ENCODE measurements at places on chromosomes 11 and 22.
A peak's percentile ranks its signal among the peaks of the same experiment; 100 is the strongest.

DNA sequence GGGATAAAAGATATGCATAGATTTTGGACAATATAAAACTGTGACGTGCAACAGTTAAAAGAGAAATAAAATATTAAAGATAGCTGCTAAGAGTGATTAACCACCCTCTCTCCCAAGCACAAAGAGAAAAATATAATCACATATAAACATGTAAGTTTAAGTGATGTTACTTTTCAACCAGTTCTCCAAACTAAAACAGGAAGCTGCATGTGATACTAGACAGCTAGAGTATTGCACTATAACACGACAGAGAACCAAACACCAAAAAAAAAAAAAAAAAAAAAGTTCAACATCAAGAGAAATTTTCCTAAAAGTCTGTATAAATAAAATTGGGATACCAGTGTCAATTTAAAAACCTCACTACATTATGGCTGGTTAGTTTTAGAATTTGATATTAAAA is 79.1 kb downstream of the PICALM start:
- no peak for DNase-seq

- DNase-seq, result no peak
Observed at GRCh38 chr11:65329944-65330403, 3.7 kb upstream of the DPF2 start.

- no peak for DNase-seq
Observed at GRCh38 chr22:46153930-46154329, 3.6 kb downstream of the PPARA start.

GRCh38 chr11:68509066-68509465 is 48.5 kb downstream of the PPP6R3 start:
- no peak for DNase-seq

DNA sequence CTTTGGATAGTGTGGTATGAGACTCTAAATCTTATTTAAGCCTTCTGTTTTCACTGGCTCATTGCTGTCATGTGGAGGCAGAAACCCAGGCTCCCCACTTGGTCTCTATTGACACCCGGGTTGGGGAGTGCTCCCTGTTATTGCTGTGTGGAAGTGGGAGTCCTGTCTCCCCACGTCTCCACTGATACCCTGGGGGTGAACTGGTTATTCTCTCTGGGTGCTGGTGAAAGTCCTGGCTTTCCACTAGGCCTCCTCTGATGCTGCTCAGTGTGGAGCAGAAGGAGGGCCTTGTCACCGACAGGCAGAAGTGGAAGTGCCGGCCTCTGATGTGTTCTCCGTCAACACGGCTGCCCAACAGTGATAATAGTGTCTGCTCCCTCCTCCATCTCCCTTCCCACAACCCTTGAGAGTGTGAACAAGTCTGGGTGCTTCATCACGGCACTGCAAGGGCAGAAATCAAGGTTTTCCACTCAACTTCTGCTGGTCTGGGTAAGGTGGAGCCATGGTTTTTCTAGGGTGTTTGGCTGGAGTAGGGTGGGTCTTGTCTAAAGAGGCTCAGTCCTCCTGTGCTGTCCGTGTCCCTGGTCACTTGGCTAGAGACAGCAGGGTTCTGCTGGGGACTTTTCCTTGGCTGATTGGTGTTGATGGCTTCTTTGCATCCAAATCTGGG is 240.7 kb upstream of the B3GAT1 start:
- peak; percentile 25 for DNase-seq

DNA sequence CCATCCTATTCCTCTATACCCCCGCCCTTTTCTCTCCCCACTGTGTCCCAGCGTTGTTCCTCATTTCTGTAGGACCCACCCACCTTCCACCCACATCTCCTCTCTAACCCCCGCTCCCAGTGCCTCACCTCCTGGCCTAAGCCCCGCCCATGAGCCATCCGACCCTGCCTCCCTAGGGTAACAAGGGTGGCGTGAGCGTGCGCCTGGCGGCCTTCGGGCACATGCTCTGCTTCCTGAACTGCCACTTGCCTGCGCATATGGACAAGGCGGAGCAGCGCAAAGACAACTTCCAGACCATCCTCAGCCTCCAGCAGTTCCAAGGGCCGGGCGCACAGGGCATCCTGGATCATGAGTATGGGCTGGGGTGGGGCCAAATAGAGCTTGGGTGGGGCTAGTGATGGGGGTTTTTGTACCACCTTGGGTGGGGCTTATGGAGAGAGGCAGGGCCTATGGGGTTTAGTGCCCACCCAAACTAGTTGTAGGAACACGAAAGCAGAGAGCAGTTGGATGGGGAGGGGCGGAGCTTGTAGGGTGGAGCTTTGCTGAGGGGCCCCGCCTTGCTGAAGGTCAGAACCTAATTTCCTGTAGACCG is 4.5 kb downstream of the INPP5J start:
- no peak for DNase-seq

DNA sequence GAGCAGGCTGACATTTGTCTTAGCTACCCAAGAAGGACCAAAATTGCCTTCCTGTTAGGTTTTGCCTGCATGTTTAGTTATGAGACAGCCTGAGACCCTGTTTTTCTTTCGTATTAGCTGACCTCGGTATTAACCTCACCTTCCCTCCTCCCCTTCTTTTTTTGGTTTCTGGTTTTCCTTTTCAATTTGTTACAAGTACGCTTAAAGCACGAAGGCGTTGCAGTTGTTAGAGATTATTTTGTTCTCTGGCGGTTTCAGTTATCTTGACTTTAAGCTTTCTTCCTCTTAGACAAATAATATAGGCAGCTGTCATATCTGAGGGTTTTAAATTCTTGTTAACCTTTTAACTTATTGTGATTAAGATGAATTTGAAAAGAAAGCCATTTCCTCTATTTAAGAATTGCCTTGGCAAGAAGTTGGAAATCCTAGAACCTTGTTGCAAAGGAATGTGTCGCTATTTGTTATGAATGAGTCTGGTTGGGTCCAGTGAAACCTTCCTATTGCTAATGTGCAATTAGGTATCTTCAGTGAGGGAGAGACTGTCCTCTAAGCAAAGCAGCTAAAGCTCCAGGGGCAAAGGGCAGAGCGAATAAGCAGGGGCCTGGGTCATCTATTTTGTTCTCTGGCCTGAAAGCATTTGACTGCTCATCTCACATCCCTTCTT is 45.7 kb downstream of the PACS1 start:
- DNase-seq, result no peak

DNA sequence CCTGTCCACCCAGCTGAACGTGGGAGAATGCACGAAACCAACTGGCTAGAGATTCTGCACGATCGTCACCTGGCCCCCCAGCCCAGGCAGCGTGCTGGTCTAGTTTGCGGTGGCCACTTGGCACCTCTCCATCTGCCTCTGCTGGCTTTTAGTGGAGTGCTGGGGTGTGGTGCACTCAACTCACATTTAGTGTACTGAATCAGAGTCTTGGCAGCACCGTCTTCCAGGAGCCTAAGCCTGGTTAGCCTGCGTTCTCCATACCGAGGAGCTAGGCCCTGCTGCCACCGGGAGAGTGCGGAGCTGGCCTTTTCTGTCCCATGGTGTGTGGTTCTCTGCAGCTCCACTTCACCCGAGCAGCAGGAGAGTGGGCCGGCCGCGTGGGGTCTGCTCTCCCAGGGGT is 2.8 kb downstream of the MRPL23 start:
- DNase-seq, result no peak

GRCh38 chr11:67276781-67277230 is 10.5 kb downstream of the GRK2 start:
- no peak for DNase-seq

- DNase-seq, result no peak
Observed at GRCh38 chr11:3357302-3357701, 21.6 kb downstream of the ZNF195 start.

DNA sequence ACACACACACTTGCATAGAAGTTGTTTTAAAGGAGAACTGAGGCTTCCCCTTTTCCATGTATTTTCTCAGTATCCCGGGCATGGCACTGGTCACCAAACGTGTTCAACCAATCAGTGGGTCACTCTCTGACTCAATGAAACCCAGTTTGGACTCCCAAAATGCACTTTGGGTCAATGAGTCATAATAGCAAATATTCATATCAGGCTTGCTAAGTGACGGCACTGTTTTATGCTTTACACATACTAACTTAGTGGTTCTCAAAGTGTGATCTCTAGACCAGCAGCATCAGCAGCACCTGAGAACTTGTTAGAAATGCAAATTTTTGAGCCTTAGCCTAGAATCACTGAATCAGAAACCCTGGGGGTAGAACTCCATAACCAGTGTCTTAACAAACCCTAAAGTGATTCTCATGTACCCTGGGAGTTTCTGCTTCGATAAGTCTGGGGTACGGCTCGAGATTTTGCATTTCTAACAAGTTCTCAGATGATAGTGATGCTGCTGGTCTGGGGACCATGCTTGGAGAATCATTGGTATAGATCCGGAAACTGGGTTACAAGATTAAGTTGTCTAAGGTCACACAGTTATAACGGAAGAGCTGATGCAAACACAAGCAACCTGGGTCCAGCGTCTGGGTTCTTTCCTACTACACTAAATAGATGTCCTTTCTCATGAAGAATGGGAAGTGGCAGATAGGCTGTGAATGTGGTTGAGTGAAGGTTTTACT is 35.6 kb downstream of the ETS1 start:
- DNase-seq, result no peak

- DNase-seq, result no peak
Observed at GRCh38 chr11:130118636-130119387, 40.8 kb upstream of the ST14 start.

DNA sequence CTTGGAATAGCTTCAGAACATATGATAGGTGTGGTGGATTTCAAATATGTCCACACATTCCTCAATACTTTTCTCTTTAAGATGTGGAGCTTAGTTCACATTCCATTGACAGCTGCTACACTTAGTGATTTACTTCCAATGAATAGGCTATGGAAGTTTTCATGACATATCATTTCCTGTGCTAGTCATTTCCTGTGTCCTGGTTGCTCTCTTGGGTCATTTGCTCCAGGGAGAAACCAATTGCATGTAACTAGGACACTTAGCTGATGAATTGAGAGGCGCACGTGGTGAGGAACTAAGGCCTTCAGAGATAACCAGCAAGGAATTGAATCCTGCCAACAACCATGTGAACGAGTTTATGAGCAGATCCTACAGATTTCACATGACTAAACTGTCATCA is 120.9 kb downstream of the SLC17A6 start:
- no peak for DNase-seq

- no peak for DNase-seq
Observed at GRCh38 chr22:22389467-22389866, 119.1 kb downstream of the ZNF280B start.

GRCh38 chr11:1112351-1113191 is 37.9 kb downstream of the MUC2 start:
- no peak for DNase-seq

DNA sequence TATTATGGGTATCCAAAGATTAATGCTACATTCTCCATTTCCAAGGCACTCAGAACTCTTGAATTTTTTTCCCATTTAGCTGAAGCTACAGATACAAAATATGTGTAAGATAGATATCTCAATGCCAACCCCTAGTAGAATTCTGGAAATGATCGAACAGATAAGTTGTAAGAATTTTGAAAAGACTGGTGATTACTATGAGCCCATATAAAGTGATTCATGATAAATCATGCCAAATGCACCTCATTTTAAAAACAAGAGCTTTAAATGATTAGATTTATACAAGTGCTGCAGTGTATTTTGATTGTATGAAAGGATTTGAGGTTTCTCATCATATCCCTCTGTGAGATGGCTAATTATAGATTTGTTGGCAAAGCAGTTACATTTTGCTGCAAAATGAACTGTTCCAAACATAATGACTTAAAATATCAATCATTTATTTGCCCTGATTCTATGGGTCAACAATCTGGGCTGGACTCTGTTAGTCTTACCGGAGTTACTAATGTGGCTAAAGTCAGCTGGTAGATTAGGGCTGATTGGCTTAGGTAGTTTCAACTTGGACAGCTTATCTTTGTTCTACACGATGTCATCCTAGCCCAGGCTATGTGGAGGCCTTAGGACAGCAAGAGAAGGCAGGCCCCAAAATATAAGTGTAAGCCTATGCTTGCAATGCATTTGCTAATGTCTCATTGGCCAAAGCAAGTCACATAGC is 3.4 kb downstream of the OR10V1 start:
- DNase-seq, result no peak

DNA sequence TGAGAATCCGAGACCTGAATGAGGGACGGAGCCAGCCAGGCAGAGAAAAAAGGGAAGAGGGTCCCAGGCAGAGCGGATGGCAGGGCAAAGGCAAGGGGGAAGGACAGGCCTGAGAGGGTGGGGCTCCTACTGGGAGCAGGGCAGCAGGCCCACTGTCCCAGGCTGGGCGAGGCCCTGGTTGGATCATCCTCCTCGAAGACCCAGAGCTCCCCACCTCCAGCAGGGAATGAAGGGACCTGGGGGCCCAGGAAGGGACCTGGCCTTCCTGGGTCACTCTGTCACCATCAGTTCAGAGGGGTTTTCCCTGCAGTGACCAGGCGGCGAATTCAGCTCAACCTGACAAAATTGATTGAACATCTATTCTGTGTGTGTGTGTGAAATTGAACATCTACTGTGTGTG is 4.0 kb downstream of the CD5 start:
- no peak for DNase-seq

GRCh38 chr11:70367071-70367470 is 31.3 kb upstream of the CTTN start:
- DNase-seq, result no peak

- DNase-seq, result no peak
Observed at GRCh38 chr22:32584650-32585049, 110.0 kb downstream of the FBXO7 start.

GRCh38 chr11:129814244-129815014 is 1.2 kb upstream of the TMEM45B start:
- DNase-seq, result no peak

- DNase-seq, result peak; percentile 33
Observed at GRCh38 chr11:71235719-71236118, 16.7 kb downstream of the SHANK2 start.

GRCh38 chr11:8871171-8871775 is 39.7 kb upstream of the AKIP1 start:
- peak; percentile 91 for DNase-seq

DNA sequence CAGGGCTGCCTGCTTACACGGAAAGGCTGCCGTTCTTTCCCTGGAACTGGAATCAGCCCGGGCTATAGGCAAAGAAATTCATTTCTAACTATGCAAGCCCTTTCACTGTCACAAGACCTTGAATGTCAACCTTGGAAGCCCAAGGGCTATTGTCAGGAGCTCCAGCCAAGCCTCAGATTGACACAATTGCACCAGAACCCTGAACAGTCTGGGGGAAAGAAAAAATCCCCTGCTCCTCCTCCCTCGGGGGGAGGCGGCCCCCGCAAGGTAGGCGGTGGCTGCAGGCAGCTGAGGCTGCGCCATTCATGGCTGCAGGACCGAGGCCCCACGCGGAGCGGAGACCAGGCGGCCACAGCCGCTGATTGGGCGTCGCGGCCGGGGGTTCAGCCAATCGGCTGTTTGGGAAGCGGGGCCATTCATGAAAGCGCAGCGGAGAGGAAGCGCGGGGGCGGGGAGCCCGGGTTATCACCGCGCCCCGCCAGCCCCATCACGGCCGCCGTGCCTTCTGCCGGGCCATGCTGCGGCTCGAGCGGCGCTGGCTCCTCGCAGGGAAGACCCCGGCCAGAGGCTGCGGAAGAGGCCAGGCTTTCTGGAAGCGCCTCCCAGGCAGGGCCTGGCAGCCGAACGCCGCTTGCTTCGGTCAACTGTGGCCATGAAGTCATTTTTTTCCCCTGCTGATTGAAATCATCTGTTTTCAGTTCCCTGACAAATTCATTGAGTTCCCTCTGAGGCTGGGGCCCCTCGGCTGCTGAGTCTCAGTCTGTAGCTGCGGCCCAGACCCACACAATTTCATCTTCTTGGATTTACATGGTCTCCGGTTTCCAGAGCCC is 38.1 kb upstream of the LINC01488 start:
- peak; percentile 95 for DNase-seq

- no peak for DNase-seq
Observed at GRCh38 chr11:61068581-61068980, 33.7 kb upstream of the CD5 start.

Data from left forelimb (tissue), 1 donor.